ENCODE measurements at places on chromosomes 1 and 21.

- no peak for DNase-seq
These were observed 9.3 kb upstream of the ARHGAP29 start for GRCh38 chr1:94246692-94247137.

DNA sequence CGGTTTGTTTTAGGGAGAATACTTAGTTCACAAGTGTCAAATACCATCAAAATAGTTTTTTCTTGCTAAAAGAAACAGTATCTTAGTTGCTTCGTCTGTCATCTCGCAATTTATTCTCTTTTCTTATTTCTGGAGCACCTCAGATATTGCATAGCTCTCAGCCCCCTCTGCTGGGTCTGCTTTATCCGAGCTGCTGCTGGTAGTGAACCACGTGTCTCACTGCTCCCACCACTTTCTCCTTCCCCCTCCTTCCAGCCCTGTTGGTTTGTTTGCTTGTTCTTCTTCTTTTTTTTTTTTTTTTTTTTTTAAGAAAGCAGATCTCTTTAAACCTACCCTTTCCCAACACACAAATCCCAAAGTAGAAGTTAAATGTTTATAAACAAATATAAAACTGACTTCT, 170.8 kb downstream of the EDEM3 start:
- no peak for DNase-seq

DNA sequence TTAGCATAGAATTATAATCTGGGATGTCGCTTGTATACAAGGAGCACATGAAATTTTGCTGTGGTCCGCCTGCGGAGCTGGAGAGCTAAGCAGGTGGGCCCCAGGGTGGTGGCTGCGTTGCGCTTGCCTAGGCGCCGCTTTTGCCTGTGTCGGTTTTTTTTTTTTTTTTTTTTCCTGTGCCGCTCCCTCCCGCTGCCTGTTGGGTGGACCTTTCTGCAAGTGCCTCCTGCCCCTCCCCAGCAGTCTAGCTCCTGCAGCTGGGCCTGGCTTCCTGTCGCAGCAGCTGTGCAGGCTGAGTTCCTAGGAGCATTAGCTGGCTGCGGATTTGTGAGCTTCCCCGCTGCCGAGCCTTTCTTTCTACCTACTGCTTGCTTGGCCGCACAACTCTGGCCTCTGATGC, 20.6 kb downstream of the PYHIN1 start:
- peak; percentile 21 for DNase-seq

GRCh38 chr1:161298116-161298515, 11.7 kb downstream of the MPZ start:
- no peak for DNase-seq

GRCh38 chr1:40041466-40041838, 923 bp downstream of the CAP1 start:
- no peak for DNase-seq

DNA sequence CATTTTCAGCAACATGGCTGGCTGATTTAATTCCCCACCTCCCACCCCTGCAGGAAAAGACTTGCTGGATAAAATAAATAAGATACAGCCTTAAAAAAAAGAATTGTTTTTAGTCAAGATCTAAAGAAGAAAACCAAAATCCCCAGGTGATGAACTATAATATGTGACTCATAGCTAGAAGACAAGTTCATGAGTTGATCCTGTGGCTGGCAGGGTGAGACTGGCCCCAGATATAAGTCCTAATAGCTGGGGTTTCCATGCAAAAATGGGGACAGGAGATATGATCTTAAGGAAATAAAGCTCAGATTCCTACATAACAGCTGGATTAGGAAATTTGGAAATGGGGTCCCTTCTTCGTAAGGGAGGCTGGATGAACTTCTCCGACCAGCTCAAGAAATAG, 21.9 kb upstream of the RGSL1 start:
- no peak for DNase-seq

DNA sequence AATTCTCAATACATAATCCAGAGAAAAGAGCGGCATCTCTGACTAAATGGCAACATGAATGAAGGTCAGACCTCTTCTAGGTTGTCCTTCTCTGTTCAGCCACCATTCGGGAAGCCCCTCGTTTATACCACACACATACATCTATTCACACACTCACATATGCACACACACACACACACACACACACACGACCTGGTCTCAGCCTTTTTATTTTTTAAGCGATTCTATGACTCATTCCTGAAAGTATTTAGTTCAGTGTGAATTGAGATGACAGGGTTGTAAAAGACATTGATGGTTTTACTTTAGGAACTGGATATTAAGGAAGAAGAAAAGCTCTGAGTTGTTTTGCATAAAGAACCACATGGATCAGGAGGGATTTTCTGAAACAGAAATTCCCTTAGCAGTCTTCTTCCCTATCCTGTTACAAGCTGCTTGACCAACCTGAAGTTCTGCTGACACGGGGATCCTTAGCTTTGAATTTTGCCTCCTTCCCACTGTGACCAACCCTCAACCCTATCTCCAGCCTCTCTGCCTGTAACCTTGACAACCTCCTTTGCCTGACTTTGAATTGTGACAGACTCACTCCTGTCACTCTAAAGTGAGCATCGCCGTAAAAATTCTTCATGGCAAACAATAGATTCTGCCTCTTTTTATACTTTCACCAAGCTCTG, 383.1 kb upstream of the ESRRG start:
- no peak for DNase-seq

GRCh38 chr1:12677565-12677964, 33.7 kb downstream of the AADACL4 start:
- DNase-seq = no peak

GRCh38 chr1:46681333-46682034, 9.8 kb downstream of the TEX38 start:
- DNase-seq = no peak

DNA sequence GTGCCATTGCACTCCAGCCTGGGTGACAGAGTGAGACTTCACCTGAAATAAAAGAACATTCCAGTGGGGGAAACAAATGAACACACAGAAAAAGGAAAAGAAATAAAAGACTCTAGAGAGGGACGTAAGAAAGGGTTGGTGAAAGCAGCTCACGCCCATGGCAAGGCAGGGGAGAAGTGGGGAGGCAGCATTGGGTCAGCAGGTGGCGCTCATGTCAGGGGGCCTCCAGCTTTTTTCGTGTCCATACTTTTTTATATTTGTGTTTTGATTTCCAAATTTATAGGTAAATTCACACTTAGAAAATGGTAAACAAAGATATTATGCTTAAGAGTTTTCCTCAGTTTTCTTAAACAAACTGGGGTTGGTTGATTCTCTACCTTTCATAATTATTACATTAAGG, 45.5 kb downstream of the VPS13D start:
- peak; percentile 28 for DNase-seq

DNA sequence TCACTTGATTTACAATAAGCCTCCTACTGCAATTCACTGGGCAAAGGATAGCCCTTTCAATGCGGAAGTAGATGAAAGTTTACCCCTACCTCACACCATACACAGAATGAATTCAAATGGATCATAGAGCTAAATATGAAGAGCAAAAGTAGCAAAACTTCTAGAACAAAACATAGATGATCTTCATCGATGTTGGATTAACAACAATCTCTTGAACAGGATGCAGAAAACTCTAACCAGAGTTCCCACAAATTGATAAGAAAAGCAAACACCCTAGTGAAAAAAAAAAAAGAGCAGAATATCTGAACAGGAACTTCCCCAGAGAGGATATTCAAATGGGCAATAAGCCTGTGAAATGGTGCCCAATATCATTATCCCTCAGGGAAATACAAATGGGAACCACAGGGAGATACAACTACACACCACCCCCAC, 1.9 kb upstream of the UBASH3A start:
- no peak for DNase-seq

DNA sequence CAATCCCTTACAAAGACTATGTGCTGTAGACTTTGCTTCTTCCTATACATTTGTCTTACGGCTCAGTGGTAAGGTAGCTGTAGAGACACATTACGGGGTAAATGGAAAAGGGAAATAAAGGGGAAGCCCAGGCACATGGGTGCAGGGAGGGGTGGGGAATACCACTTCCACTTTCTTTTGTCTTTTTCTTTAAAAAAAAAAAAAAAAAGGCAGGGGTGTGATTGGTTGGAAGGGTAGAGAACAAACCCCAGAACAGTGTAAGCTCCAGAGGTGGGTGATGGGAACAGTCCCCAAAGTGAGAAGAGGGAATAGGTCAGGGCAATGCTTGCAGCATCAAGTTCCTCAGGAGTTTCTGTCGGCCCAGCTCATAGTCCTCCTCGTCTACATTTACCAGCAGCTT, 3.9 kb downstream of the NIT1 start:
- no peak for DNase-seq

- DNase-seq = no peak
These were observed 31.7 kb downstream of the GPATCH2 start for GRCh38 chr1:217599154-217599553.

DNA sequence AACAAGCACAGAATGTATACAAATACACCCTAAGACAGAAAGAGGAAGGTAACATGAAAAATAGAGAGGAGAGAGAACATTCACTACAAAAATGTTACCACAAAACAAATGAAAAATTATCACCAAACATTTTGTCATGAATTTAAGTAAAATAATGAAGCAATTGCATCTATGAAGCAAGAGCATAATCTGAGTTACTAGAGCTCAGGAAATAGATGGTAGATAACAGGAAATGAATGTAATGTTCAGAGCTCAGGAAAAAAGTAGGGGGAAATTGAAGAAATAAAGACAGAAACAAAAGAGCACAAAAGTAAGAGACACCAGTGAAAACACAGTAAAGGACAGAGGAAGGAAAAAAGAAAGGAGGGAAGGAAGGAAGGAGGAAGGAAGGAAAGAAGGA, 19.4 kb downstream of the SEC16B start:
- no peak for DNase-seq

DNA sequence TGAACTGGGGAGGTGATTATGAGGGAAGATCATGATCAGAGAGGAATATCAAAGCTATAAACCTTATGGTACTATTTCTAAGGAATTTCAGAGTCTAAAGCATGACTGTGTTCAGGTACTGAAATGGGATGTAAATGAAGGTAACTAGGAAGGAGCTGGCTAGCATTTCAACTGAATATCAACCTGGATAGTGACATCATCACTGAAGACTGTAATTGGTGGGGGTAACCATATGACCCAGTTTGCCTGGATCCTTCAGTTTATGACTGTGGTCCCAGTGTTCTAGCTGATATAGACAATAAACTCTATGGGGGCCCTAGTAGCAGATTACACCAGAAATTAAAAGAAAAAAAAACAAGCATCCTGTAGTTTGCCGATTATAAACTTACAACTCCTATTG, 120.8 kb downstream of the APP start:
- no peak for DNase-seq

DNA sequence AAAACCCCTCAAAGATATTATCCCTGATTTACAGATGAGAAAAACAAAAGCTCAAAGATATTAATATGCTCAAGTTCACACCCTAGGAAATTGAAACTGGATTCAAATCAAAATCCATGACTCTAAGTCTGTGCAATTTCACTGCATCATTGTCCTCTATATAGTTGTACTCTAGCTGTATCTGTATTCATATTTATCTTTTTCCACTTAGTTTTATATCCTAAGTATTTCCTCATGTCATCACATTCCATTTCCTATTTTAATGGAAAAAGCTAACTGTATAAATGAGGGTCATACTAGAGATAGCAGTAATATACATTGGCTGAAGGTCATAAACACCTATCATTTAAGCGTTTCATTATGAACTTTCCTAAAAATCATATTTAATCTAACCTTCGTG, 42.2 kb upstream of the RALGPS2 start:
- no peak for DNase-seq

DNA sequence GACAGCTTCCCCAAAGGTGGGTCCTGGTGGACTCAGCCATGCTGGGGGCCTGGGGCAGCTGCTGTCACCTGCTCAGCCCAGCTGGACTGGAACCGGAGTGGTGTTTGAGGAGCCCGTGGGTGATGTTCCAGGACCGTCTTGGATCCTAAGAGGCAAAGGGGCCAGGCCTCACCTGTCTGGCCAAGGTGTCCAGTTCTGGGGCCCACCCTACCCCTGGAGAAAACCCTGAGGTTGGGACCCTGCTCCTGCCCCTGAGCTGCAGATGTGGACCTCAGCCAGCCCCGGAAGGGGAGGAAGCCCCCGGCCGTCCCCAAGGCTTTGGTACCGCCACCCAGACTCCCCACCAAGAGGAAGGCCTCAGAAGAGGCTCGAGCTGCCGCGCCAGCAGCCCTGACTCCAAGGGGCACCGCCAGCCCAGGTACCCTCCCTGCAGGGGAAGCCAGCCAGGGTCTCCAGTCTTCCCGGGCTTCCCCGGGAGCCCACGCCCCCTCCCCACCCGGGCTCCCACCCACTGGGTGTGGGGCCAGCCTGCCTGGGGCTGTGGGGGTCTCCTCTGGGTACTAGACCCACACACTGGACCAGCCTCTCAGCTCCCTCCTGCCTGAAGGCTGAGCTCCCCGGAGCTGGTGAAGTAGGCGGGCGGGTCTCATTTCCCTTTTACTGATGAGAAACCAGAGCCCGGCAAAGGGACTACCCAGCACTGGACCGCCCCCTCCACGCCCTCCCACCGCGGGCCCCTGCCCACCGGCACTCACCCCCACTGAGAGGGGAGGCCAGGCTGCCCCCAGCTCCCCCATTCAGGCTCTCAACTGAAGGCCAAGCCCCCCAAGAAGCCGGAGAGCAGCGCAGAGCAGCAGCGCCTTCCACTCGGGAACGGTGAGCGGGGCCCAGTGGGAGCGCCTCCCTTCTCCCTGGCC, 1.3 kb downstream of the AIRE start:
- DNase-seq = no peak

- DNase-seq = no peak
These were observed 139.9 kb downstream of the PTGER3 start for GRCh38 chr1:70907563-70908310.

GRCh38 chr21:21387916-21388315, 389.7 kb downstream of the NCAM2 start:
- no peak for DNase-seq

GRCh38 chr1:166040202-166040997, 126.4 kb downstream of the FAM78B start:
- no peak for DNase-seq

DNA sequence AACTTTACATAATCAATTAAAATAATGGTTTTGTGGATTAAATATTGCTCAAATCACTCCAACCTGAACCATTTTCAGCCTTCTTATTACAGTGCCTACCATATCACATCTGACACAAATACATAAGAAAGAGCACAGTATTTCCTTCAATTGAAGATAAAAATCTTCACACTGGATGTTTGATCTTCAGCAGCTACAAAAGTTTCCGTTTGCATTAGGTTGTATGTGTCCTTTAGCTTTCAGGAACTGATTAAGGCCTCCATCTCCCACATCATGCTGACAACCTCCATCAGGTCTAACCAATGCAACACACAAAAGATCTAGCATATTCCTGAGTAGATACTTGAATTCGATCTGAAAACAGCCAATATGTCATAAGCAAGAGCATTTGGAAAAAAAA, 195.1 kb upstream of the NR5A2 start:
- no peak for DNase-seq

DNA sequence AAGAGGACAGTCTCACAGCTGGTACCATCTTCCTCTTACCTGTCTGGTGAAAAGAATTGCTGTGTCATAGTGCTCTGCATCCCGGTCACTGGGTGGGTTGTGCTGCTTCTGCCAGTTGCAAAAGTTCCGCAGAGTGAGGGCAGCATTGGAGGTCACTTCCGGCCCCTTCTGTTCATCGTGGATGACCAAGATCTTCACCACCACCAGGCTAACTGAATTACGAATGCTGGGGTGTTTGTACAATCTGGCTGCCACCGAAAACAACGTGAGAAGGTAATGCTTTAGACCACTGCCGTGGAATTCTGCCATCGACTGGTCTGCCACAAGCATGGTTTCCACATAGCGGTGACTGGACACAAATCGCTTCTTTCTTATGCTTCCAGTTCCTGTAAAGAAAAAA, 2.9 kb downstream of the ADAMTS1 start:
- DNase-seq = no peak
